HS-5 (cell line): ENCODE measurements at places on chromosomes 6 and 20.

GRCh38 chr6:110029144-110029543 lies 51.0 kb downstream of the GPR6 start:
- no peak for DNase-seq

DNA sequence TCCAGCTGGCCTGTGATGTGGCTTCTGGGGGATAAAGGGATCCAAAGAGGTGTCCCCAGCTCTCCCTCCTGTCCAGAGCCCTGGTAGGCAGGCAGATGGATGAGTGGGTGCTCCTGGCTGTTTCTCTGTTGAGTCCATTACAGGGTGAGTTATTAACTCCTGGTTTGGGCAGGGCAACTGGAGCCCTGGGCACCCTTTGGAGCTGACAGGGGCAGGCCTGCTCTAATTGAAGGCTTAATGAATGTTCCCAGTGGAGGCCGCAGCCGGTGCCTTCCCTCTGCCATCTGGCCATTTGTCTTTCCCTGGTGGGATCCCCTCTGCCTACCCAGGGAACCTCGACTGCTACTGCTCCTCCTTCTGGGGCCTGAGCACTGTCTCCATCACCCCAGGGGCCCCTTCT lies 44.7 kb upstream of the MLN start:
- DNase-seq = no peak

DNA sequence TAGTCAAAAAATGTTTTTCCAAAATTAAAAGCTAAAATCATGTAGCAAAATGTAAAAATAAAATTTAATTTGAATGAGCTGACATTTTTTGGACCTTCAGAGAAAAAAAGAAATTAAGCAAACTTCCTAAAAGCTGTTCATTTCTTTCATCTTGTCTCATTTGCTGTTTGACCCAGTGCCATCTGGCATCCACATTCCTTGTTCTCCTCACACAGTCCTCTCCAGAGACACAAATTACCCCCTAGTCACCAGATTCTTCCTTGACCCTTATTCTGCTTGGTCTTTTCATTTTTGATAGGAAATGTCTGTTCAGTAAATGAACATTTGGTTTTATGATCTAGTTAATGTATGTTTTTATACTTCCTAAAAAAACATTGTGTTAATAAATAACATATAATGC lies 55.2 kb downstream of the HDDC2 start:
- no peak for DNase-seq

GRCh38 chr6:127124172-127124571 lies 5.7 kb downstream of the RSPO3 start:
- DNase-seq = no peak

- no peak for DNase-seq
Measured at GRCh38 chr6:79302341-79302740, 67.9 kb upstream of the HMGN3 start.

GRCh38 chr20:39069976-39070375 lies 107.8 kb downstream of the DHX35 start:
- no peak for DNase-seq

GRCh38 chr20:43564993-43565757 lies 6.3 kb downstream of the SGK2 start:
- no peak for DNase-seq

- DNase-seq = peak; percentile 31
Measured at GRCh38 chr6:99241905-99242534, 107.5 kb downstream of the FAXC start.

DNA sequence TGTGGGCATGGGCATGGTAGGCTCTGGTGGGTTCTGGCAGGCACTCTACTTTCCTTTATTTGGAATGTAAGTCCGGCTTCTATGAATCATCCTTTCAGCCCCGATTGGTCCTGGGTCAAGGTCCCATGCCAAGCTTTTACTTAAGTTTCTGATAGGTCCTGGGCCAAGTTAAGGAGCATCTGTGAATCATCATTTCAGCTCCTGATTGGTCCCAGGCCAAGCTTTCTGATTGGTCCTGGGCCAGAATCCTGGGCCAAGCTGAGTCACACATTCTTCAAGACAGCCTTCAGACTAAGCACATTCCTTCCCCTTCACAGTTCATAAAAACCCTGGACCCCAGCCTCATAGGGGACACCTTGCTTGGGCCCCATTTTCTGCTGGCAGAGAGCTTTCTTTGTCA lies 231.0 kb upstream of the EYS start:
- peak; percentile 32 for DNase-seq

DNA sequence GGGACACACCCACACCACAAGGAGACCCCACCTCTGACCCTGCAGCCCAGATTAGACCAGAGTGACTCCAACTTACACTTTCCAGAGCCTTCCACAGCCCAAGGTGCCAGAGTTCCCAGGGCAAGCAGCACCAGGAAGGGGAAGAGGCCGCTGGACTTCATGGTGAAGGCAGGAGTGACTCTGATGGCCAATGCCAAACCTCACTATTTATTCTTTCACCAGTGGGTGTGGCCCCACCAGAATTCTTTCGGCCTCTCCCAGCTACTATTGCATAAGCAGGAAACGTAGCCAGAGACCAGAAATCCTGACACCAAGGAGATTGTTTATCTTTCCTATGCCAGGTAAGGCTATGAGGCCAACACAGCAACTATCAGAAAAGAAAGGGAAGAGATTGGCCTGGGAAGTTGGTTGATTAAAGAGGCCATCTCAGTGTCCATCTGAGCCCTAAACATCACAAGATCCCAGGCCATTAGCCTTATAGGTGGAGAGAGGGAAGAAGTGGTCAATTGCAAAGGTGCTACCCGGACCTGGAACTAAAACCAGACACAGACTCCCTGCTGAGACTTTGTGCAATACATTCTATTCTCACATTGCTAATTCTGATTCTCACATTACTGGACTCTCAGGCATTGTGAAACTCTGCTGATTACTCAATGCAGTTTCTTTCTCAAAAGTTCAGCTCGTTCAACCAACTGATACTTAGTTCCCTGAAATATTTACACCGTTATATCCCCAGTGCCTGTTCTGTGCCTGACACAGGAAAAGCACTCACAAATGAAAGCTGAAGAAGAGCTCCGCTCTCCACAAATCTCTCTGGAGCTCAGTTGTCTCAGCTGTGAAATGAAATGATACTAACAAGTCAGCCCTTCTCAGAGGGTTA lies at the start of gene SLPI:
TSS of gene SLPI (minus strand) at position 182 of the 880 bp plus-strand sequence. CDS start at position 161, 21 bp downstream.
- peak; percentile 9 for DNase-seq

DNA sequence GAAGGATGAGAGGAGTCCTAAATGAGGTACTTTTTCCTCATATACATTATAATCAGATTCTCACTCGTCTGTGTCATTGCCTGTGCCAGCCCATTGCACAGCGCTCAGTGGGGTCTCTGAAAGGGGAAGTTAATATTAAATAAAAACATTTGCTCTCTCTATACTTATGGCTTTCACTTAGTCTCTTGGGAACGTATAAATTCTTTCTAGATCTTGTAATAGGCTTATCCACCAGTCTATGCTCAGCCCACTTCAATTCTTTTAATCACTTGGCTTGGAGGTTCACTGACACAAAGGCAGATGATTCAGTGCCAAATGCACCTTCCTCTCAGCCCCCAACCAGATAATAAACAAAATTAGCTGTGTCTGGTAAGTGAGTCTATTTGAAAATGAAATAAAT lies 164.3 kb upstream of the OGFRL1 start:
- no peak for DNase-seq

DNA sequence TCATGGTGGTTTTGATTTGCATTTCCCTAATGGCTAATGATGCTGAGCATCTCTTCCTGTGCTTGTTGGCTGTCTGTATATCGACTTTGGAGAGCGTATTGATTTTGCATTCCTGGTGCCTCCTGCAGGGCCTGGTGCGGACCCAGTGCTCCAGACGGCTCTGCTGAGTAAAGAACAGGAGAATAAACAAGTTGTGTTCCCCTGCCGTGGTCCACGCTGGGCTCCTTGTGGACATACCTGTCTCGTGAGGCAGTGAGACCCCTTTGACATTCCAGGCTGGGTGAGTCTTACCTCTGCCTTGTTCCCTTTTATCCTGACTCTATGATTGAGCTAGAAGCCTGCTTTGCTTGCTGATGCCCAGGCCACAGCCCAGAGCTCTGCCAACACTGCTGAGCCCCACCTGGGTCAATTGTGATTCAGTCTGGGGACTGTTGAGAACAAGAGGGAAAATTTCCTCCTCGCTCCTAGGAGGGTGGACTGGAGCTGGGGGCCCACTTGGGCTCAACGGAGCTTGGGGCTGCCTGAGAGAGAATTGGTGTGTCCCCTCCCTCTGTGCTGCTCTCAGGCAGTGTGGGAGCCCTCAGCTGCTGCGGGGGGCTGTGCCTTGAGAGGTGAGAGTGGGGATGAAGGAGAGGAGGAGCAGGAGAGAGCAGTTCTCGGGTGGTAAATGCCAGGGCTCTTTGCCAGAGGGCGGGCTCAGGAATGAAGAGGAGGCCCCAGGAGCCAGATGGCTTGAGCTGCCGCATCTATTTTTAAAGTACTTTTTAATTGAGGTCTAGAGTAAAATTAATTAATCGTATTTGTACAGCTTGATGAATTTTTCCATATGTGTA lies 43.7 kb upstream of the PMEPA1 start:
- no peak for DNase-seq

- peak; percentile 44 for DNase-seq
Measured at GRCh38 chr6:154732538-154733182, 556 bp upstream of the SCAF8 start.

DNA sequence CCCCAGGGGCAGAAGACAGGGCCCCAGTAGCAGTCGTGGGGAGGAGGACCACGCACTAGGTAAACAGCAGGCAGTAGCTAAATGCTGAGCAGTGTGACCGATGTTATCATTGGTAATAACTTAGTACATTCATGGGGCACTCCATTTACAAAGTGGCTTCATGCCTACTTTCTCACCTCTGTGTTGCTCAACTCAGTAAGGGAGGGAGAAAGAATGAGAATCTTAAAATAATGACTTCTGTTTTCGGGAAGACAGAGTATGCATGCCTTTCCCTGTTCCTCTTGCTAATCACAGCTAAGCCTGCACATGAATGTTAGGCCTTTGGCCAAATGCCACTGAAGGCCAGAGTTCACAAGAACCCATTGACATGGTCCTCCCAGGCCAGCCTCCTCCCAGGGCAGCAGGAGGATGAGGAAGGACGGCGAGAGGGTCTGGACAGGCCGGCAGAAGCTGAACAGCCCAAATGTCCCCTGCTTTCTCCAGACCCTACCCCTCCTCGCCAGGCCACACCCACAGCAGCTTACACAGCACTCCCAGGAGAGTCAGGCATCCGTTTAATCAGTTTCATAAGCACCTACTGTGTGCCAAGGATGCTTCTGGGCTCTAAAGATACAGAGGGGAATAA lies 183.4 kb downstream of the ANKRD60 start:
- DNase-seq = no peak

- DNase-seq = no peak
Measured at GRCh38 chr6:131910956-131911355, 40.2 kb downstream of the CCN2 start.

GRCh38 chr6:138323821-138324220 lies 53.9 kb upstream of the SMIM28 start:
- no peak for DNase-seq

DNA sequence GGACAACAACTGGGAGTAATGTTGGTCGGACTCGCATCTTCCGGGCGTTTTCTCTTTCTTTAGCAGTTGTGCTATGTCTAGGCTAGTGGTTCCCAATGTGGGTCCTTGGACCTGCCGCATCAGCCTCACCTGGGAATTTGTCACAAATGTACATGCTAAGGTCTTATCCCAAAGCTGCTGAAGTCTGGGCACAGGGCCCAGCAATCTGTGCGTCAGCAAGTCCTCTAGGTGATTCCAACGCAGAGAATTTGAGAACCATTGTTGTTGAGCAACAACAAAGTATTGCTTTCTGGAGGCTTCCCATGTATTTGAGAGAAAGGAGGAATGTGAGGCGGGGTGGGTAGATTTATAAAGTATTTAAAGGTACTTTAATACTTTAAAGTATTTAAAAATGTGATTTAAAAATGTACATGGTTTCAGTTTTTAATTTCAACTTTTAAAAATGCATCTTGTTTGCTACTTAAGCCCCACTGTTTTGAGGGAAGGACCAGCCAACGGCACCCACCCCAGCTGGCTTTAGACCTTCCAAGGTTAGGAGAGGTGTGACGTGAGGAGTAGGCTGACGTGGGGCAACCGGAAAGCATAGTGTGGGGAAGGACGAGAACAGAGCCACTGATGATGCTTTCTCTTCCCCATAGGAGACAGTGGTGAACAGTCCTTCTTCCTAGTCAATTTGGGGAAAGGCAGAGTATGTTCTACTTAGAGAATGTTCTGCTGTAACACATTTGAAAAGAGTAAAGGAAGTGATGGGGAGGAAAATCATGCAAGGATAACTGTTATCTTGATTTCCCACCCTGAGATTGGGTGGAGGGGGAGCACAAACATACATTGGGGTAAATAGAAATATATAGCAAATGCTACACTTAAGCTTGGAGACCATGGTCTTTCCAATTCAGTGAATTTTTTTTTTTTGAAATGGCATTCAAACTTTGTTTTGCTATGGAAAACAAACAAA lies 4.3 kb downstream of the UST start:
- DNase-seq = no peak
